ENCODE measurements at places on chromosomes 2 and 18.

DNA sequence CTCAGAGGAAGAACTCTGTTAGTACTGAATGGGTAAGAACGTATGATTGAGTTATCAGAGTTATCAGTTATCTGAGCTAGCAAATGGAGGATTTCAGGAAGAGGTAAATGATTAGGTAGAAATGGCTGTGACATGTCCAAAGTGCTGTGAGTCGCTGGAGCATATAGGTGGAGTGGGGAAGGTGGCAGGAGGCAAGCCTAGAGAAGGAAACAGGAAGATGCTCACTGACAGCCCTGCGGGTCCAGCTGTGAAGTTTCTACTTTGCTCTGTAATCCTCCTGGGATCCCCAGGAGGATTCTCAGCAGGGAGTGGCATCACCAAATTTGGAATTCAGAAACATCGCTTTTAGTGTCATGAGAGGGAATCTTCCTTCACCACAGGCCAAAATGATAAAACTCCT lies 52.0 kb downstream of the GYPC start:
- DNase-seq, result no peak

DNA sequence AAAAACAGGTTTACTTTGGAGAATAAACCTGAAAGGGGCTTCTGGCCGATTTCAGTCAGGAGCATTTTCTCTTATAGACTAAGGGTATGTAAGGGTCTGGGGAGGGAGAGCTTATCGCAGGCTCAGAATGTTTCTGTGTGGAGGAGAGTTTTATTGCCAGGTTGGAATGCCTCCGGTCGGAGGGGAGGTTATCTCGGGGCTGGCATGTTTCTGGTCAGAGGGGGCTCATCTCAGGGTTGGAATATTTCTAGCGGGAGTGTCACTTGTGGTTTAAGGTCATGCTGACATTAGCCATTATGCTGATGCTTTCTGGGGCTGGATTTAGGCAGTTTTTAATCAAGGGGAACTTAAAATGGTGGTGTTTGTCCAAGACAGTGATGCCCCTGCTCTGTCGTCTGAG lies 333.6 kb downstream of the METTL4 start:
- no peak for DNase-seq

GRCh38 chr2:53103679-53104078 lies 663.9 kb upstream of the CHAC2 start:
- DNase-seq, result no peak

DNA sequence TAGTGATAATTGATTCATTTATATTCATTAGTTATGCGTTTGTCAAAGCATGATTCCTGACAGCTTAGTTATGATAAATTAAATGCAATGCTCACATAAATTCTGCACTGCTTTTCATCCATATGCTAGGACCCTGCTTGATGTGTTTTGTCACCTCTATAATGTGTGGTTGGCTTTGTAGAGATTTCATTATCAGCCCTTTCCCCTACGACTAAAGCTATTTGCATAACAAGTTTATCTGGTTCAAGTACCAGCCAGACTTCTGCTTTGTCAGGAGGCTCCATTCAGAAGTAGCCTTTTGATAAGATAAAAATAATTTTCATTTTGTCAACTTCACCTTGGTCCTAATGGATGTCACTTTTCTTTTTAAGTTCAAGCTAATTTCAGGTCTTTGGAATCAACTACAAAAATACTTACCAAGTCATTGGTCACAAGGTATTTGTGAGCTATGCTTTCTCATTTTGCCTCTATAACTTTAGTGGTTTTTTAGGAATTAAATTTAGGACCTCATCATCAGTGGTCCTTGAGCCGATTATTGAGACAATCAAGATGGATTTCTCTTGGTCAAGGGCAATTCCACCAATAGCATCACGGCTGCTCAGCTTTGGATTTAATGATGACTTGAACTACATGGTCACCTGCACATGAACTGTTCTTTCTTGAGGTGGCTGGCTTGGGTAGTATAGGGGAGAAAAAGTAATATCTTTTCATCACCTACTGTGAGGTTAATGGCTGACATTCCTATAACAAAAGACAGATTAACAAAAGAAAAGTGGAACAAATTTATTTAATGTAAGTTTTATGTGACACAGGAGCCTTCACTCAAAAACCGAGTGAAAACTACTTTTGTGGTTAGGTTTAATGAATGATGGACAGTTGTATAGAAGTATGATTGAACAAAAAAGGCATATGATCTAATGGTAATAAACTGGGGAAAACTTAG lies 162.1 kb downstream of the MYO3B start:
- DNase-seq, result no peak

DNA sequence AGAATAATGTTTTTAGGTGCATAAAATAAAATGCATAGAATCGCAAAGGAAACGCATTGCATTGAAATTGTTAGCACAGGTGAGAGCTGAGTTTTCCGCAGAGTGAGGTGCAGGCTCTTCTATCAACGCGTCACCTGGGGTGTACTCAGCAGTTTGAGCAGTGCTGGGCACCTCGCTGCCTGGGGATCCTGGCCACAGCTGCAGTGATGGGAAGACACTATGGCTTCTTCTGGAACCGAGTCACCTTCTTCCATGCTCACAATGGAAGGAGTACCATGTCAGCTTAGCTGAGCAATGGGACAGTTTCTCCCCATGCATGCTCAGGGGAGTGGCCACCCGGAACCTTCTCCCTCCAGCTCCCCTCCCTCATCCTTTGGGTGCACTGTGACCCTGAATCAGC lies 95.4 kb upstream of the OTOS start:
- DNase-seq, result no peak

DNA sequence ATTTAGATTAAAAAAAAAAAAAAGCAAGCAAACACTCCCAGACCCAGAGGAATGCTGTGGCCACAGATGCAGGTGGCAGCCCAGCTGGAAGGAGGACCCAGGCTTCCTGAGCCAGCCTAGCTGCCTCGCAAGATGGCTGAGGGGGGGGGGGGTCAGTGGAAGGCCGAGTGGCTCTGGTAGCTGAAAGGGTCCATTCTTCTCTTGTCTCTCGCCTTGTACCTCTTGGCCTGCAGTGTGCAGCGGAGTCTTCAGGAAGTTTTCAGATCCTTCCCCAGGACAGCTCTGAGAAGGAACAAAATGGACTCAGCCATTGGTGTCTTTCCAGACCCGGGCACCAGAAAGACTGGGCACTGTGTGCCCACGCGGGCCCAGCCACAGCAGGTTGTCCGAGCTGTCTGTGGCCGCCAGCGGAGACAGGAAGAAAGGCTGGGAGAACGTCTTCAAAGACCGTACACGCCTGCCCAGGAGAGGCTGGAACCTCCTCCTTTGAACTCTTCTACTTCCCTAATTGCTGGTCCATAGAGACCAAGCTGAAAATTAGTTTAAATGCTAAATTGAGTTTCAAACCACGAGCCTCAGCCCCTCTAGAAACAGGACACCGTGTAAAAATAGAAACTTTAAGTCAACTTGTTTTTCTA lies 21.3 kb downstream of the APCDD1 start:
- DNase-seq, result no peak

- DNase-seq, result no peak
These were observed 35.0 kb downstream of the STAT4 start for GRCh38 chr2:191115804-191116203.

DNA sequence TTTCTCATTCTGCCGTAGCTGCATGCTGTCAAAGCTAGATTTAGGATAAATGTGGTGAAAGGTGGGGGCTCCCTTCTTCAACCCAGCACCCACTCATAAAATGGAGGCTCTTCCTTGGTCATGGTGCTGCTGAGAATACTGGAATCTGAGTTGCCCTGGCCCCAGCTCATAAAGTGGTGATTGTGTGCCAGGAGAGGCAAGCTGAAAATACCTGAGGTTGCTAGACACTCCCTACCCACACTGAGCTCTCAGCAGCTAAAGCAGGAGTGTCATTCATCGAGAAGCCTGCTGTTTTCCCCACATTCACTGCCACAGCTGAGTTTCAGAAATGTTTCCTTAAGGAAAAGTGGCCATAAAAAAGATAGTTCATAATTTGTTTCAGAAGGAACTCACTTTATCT lies 297.1 kb upstream of the RBMS1 start:
- no peak for DNase-seq

DNA sequence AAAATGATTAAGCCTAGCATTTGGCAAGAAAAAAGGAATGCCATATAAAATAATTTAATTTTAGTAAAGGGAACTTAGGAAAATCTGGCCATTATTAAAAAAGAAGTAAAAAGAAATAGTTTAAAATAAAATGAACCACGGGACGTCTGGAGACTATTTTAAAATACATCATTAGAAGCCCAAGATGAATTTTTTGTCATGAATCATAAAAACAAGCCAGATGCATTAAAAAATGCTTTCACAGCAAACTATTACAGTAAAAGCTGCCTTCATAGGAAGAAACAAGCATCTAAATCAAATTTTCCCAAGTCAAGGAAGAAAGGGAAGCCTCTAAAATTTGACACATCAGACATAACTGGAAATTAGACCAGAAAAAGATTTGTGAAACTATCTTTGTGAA lies 33.0 kb downstream of the COL5A2 start:
- DNase-seq, result no peak

- no peak for DNase-seq
These were observed 38.8 kb downstream of the APLF start for GRCh38 chr2:68506170-68506569.

DNA sequence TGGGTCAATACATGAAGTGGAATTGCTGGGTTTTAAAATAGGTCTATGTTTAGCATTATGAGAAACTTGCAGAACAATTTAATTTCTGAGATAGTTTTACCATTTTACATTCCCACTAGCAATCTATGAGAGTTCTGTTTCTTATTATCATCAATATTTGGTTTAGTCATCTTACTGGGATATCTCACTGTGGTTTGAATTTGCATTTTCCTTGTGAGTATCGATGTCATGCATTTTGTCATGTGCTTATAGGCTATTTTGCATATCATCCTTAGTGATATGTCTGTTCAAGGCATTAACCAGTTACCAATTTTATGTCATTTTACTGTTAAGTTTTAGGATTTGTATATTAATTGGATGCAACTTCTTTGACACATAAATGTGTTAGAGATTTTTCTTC lies 204.4 kb downstream of the MCFD2 start:
- DNase-seq, result no peak

GRCh38 chr18:28183418-28184078 lies 6.6 kb upstream of the CDH2 start:
- no peak for DNase-seq

DNA sequence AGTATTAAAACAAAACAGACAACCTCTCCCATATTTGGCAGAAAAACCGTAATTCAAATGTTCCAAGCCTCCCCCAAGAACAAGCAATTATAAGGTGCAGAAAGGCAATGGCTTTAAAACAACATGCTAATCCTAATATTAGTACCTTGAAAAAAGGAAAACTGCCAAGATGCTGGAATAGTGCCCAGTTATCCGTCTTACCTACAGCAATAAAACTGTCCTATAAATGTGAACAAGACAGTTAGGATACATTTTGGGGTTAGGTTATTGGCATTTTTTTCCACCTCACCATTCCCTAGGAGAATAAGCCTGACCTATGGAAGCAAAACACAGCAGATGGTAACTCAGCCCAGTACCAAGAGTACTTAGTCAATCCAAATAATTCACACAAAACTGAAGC lies 83.2 kb downstream of the TCF4 start:
- no peak for DNase-seq

GRCh38 chr2:168612719-168613118 lies 156.6 kb downstream of the CERS6 start:
- no peak for DNase-seq

DNA sequence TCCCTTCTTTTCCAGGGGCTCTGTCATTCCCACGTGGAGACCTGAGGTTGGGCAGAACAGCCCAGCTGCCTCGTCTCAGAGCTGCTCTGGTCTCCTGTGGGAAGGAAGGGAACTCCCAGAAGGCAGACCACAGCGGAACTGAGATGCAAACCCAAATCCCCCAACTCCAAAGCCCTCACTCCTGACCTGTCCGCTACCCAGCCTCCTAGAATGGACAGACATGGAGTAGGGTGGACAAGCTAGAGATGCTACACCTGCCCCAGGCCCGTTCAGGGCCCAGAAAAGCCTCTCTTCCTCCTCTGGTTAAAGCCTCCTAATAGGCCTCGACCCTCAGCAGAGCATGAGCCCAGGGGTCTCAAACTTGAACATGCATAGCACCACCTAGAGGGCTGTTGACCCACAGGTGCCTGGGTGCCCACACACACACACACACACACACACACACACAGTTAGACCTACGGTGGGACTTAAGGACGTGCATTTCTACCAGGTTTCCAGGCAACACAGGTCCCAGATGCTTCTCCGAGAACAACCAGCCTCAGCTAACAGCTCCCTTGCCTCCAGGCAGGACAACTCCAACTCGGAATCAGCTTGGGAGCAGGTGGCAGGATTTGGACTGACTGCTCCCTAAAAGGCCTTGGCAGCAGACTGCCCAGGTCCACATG lies 93.5 kb downstream of the TNS1 start:
- DNase-seq, result no peak

DNA sequence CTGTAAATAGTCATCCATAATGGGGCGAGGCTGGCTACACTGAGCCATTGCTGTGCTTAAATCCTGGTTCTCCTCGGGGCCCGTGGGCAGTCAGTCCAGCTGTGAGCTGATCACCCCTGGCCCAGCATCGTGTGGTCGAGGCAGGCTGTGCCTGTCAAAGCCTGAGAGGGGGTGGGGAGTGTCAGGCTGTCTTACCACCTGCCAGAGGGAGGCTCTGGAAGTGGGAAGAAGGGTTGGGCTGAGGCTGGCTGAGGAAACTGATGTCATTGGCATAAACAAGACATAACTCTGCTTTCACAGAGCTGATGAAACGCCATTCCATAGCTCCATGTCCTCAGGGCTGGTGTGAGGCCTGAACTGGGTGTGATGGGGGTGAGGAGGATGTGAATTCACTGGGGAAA lies 49.7 kb downstream of the KLHL29 start:
- no peak for DNase-seq

DNA sequence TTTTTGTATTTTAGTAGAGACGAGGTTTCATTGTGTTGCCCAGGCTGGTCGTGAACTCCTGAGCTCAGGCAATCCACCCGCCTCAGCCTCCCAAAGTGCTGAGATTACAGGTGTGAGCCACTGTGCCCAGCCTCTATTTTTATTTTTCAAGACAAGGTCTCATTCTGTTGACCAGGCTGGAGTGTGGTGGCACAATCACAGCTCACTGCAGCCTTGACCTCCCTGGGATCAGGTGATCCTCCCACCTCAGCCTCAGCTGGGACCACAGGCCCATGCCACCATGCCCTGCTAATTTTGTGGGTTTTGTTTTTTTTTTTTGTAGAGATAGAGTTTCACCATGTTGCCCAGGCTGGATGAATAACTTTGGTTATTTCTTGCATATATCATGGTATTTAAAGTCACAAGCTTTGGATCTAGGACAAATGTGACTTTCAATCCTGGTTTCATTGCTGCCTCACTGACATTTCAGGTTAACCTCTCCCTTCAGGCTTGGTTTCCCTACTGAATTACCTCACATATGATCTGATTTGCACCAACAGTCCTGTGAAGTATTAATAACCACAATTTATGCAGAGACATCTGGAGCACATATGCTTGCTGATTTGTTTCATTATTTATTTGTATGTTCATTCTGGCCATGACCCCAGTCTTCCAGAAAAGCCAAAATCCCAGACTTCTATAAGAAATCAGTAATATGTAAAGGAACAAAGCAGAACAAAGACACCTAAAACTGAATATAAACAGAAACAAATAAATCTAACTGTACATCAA lies 17.5 kb upstream of the RAB31 start:
- DNase-seq, result no peak
